ENCODE measurements at places on chromosomes 16 and 17. TPM values are rescaled to one million over a fixed set of nuclear protein-coding genes. Genes with fewer than 3 reads are reported as not detected.

Gene GPR139
- not detected for polyA plus RNA-seq

DNA sequence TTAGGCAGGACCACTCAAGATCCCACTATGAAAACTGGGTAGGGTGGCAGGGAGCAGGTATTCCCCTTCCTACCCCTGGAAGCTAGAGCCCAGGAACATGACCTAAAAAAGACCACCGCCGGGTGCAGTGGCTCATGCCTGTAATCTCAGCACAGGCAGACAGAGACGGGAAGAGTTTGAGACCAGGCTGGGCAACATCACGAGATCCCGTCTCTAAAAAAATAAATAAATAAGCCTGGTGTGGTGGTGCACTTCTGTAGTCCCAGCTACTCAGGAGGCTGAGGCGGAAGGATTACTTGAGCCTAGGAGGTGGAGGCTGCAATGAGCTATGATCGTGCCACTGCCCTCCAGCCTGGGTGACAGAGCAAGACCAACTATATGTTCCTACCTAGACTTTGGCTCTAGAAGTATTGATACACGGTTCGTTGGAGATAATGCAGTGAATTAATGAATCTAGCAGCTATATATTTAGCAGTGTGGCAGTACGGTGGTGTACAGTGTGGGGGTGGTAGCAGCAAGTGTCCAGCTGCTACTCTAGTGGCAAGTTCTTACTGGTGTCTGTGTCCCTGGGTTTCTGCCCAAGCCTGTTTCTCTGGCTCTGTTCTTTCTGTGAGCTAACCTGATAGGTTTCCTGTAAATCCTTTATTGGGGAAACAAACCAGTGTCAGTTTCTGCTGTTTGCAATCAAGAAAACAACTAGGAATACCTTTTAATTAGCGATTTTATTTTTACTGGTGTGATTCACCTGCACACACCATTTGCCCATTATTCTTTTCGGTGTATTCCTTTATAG lies 3.3 kb upstream of the USP31 start:
- DNase-seq: no peak

- no peak for DNase-seq
These were observed 254.2 kb downstream of the CBLN1 start for GRCh38 chr16:49027420-49027819.

DNA sequence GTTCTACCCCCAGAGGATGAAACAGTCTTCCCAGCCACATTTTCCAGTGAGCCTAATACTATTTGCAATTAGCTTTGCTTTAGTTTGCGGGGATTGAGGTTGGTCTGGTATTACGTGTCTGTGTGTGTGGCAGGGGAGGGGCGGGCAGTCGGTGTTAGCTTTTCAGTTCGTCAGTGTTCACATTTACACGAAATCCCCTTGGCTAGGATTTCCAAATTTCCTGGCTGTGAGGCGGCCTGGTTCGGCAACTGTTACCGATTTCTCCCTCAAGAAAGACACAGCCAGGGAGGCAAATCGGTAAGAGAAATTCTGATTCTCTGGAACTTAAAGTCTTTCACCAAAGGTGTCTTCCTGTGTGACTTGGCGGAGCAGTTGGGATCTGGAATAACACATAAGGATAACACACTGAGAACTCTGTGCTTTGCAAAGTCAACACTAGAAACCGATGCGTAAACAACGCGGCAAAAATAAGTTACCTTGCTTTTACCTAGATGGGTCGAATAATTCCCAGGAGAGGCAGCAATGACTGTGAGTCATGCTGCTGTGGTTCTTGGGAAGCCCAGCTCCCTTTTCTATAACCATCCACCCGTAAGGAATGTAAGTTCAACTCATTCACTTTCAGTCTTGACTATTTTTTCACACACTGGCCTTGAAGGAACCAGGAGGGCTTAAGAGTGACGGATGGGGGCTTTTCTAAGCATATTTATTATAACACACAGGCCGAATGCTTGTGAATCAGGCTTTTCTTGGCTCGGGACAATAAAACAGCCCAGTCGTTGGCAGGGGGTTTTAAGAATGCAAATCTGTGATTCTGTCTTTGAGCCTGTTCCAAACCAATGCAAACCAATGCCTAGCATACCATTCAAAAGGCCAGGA lies 24.2 kb downstream of the GPRC5B start:
- no peak for DNase-seq

Gene WFDC1
- polyA plus RNA-seq: 62.1 TPM

Gene TEX14
- polyA plus RNA-seq: 0.01 TPM

Gene RDM1
- polyA plus RNA-seq: 0.17 TPM

DNA sequence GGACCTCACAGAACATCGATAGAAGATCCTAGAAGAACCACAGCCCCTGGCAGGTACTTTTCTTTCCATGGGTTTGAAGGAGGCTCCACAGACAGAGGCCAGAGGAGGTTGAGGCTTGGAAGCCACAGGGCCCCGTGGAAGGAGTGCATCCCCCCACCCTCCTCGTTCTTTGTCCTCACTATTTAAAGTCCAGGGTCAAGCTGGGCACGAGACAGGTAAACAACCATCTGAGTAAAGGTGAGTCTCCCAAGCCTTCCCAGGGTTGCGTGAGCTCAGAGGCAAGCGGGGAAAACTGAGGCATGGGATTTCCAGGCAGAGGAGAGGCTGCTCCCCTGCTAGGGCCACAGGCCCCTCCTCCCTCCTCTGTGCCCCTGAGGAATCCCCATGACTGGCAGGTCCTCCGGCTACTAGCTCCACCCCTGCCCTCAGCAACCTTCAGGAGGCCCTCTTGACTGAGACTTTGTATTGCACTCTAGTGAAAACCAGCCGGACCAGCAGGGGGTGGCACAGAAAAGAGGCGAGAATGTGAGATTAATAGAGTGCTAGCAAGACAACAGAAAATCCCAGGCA lies 927 bp upstream of the SULT1A2 start:
- no peak for DNase-seq

DNA sequence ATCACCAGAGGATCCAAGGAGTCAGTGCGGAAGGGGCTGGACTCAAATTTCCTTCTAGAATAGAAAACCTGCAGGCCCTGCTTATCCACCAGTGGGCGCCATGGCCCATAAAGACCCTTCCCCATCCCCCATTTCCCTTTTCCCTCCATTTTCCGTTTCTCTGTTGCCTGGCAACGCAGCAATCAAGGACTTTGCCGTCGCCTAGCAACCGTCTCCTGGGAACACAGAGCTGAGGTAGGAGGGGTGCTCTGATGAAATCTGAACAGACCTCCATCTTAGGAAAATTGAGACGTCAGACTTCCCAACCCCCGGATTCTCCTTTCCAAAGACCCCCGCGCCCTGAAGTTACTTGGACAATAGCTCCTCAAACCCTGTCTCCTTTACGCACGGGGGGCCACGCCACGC lies 5.7 kb downstream of the DLG4 start:
- DNase-seq: no peak

Gene ALDH3A1
- polyA plus RNA-seq: 0.11 TPM
